ENCODE measurements at places on chromosomes 3 and 15. TPM values are rescaled to one million over a fixed set of nuclear protein-coding genes. Genes with fewer than 3 reads are reported as not detected.

DNA sequence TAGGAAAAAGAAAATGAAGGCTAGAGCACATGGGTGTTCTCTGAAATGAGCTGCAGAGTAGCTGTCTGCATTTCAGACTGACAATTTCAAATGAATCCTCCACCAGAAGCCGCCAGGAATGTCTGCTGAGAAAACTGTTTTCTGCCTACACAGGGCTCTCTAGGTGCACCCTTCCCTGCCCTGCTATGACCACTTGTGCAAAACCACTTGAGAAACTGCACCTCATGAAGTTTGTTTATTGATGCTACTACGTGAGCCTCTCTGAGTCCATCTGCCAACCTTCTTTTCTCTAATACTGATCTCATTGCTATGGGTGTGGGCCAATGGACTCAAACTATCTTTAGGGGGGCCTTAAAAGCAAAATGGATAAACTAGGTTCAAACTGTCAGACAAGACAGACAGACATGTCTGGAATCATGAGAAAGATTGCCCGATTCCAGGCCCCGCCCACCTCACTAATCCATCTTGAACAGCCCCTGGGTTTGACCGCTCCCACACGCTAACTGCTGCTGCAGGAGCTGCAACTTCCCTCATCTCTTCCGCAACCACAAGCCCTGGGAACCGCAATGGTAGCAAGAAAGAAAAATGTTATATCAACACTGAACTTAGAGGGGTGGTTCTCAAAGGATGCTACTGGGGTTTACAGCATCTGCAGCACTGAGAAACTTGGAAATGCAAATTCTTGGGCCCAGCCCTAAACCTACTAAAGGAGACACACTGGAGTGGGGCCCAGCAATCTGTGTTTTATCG lies 9.0 kb upstream of the CD47 start:
- DNase-seq, result no peak

DNA sequence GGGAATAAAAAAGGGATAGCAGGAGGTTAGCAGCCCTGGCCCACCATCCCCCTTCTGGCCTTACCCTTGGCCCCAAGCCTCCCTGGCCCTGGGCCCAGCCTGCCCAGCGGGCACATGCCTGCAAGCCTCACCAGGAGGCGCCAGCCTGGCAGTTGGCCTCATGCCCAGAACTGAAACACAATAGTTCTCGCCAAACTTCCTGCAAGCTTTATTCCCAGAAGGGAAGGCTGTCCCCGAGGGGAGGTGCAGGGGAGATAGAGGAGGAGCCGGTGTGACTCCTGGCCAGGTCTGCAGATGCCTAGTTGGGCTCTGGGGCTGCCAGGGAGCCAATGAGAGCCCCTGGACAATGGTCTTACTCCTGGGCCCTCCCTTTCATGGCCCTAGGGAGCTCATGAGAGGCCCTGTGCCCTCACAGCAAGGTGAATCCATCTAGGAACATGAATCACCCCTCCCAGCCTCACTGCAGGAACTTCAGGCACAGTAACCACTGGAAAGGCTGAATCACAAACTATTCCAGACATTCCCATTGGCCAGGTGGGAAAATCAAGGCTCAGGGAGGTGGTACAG lies 4.0 kb downstream of the CCDC33 start:
- no peak for DNase-seq

DNA sequence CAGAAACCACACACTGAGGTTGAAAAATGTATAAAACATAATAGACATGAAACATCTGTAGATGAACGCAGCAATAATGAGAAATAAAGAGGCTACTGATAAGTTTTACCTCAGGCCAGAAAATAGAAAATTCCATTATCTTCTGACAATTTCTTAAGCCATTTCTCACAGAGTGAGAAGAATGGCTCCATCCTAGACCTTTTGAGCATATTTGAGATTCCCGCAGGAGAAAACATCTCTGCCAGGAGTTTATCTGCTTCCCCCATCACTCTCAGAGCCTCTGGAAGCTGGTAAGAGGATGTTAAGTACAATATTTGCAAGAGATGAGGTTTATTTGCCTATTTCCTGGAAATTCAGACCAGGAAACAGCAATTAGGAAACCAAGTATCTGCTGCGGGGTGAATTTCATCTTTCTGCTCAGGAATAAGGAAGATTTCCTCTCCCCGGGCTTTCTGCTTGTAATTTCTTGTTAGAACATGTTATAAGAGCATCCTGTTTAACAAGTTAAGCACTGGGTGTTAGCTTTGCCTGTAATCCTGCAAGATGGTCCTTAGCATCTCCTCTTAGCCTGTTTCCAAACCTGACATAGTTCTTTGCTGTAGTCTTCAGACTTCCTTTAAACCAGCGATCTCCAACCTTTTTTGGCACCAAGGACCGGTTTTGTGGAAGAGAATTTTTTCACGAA lies 54.8 kb downstream of the ATP13A4 start:
- DNase-seq, result no peak

- no peak for DNase-seq
These were observed 167.9 kb downstream of the PDE8A start for GRCh38 chr15:85149465-85150129.

- DNase-seq, result no peak
These were observed 20.2 kb downstream of the TLE3 start for GRCh38 chr15:70077188-70078147.

GRCh38 chr3:172980849-172981248 lies 160.2 kb downstream of the SPATA16 start:
- DNase-seq, result no peak

- no peak for DNase-seq
These were observed 543.7 kb downstream of the FHIT start for GRCh38 chr3:60707452-60708020.

DNA sequence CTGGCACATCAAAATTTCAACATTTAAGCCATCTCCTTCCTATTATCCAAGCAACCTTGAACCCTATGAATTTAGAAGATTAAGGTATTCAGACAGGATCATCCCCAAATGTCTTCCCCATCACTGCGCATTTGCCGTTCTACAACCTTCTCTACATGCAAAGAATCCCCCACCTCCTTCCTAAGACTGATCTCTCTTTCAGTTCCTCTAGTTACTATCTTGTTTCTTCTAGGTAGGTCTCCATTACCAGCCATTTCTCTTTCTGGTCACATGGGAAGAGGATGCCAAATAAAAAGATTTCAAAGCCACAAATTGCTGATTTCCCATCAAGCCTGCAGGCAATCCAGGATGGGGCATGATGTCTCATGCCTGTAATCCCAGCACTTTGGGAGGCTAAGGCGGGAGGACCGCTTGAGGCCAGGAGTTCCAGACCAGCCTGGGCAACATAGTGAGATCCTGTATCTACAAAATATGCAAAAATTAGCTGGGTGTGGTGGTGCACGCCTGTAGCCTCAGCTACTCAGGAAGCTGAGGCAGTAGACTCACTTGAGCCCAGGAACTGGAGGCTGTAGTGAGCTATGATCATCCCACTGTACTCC lies 29.7 kb upstream of the MTMR10 start:
- no peak for DNase-seq

GRCh38 chr15:39079296-39079847 lies 501.5 kb upstream of the THBS1 start:
- peak; percentile 85 for DNase-seq

DNA sequence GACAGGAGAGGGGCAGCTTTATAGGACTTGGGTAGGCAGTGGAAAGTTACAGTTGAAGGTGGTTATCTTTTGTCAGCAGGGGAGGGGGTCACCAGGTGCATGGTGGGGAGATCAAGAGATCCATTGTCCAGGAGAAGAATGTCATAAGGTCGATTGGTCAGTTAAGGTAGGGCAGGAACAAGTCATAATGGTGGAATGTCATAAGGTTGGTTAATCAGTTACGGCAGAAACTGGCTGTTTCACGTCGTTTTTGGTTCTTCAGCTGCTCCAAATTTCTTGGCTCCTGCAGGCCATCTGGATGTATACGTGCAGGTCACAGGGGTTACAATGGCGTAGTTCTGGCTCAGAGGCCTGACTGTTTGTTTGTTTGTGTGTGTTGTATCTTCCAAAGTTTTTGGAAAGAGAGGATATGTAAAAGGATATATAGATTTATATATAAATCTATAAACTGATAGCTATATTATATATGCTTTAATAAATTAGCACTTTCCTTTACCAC lies 565.1 kb downstream of the ZNF385D start:
- DNase-seq, result no peak

- DNase-seq, result peak; percentile 19
These were observed 34.0 kb upstream of the ARHGEF3 start for GRCh38 chr3:56835650-56836227.

GRCh38 chr3:180294282-180295027 lies 257.7 kb upstream of the PEX5L start:
- DNase-seq, result no peak

GRCh38 chr3:130786306-130786705 lies 39.7 kb upstream of the PIK3R4 start:
- no peak for DNase-seq

DNA sequence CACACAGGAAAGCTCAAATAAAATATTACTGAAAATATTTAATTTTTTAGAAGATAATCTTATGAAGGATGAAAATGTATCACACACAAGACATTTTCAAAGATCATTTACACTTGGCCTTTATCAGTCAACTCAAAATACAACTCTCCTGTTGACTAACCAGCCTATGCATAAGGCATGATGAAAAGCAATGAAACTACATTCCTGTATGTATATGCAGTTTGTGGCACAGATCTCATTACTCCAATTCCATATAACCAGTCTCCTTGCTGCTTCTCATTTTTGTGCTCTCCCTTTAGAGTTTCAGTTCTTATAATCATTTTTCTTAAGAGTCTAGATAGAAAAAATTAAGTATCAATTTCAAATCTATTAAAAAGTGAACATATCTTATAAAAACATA lies 25.8 kb downstream of the AQR start:
- DNase-seq, result no peak

DNA sequence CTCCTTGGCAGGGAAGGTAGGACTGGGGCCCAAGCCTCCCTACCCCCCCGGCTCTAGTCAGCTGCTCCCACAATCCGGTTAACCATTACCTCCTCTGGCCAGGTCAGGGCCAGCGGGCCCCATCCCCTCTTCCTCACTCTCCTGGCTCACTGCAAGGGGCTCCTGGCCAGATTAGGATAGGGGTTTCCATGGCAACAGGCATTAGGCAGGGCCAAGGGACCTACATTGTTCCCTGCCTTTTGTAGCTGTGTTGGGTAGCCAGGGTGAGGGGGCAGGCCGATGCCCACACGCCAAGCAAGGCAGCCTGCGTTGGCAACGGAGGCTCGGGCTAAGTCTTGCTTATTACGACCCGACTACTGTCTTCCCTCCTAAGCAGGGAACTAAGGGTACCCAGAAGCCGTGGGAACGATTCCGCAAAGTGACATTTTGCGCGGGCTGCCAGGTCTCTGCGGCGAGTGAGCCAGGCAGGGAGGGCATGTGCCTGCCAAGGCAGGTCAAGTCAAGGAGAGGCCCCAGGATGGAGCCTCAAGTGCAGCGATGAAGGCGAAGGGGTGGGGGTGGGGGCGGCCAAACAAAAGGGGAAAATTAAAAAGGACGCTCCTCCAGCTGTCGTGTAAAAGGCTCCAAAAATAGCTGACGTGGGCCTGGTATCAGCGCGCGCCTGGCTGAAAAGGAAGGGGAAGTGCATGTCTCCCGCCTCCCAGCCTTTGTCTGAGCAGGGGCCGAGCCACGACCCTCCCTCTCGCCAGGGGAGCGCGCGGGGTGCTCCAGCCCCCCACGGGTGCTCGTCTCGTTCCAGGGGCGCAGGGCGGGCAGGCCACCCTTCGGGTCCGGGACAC lies 919 bp downstream of the IDH2 start:
- peak; percentile 36 for DNase-seq

- no peak for DNase-seq
These were observed 922.6 kb downstream of the TUSC7 start for GRCh38 chr3:117632191-117632590.

DNA sequence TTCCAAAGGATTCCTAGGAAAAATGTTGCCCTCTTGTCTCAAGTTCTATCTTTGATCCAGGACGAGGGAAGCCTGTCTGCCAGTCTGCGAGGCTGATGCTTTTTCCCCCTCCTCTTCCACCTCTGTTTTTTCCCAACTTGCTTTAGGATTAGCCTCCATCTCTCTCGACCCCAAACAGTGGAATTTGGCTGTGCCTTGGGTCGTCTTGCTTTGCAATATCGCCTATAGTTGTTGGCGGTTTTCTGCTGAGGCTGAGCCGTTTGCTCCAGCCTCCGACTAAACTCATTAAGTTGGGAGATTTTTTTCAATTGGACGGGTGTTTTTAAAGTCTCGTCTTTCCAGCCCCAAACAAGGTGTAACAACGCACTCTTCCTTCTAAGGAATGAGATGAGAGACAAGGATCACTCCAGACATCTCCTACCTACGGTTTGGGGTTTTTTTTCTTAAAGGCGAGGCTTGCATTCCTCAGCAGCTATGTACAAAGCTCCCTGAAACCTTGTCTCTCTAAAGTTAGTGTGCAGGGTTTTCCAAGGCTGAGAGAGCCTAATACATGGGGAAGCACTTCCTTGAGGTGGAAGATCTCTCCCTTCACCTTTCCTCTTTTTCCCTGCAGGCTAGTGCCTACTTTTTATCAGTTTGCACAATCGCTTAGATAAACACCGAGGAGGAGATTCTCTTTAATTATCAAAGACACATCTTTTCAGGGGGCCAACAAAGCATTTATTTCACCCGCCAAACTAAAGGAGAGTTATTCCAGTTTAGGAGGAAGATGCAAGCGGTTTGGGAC lies 4.8 kb upstream of the NR2F2 start:
- DNase-seq, result peak; percentile 46

GRCh38 chr3:31550452-31551251 lies 17.9 kb downstream of the STT3B start:
- peak; percentile 38 for DNase-seq

DNA sequence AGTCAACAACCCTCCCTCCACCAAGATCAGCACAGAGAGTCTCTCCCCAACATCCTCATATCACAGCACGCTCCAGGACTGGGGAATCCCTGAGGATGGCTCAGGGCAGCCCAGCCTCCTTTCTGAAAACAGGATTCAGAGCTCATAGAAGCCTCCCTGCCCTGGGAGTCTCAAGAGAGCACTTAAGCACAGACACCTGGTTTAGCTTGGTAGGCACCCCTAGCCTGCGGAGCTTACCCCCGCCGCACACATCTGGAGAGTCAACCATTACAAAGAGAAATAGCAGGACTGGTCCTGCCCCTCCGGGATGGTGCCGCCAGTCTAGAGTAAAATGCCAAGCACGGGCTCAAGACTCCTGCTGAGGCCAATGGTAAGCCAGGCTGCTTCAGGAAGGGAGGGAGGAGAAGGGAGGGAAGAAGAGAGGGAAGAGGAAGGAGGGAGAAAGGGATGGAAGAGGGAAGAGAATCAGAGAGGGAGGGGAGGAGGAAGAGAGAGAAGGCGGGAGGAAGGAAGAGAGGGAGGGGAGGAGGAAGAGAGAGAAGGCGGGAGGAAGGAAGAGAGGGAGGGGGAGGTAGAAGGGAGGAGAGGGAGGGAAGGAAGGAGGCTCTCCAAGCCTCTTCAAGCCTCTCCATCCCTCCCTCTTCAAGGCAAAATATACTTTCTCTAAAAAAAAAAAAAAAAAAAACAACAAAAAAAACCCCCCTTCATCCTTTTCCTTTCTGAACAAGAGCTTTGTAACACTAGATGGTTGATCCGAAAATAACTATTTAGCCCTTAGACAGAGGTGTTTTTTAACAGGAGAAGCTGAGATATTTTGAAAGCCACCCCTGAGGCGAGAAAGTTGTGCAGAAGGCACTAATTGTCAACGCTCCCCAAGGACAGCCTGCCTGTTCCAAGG lies 278.6 kb upstream of the TLE3 start:
- peak; percentile 6 for DNase-seq

FAM3D gene
- polyA plus RNA-seq, result 0.69 TPM

NECTIN3 gene
- 22.8 TPM for polyA plus RNA-seq

EDEM1 gene
- polyA plus RNA-seq, result 4.5 TPM

C15orf62 gene
- 2.8 TPM for polyA plus RNA-seq

ROBO2 gene
- polyA plus RNA-seq, result 13.5 TPM

HTR3E gene
- polyA plus RNA-seq, result not detected

GOLGA6L10 gene
- polyA plus RNA-seq, result 0.27 TPM

Measured in cardiac muscle cell (in vitro differentiated cells and primary cell).